Renal pelvis (tissue), 12 donors: ENCODE measurements at places on chromosomes 2 and 18.
A peak's percentile ranks its signal among the peaks of the same experiment; 100 is the strongest.

DNA sequence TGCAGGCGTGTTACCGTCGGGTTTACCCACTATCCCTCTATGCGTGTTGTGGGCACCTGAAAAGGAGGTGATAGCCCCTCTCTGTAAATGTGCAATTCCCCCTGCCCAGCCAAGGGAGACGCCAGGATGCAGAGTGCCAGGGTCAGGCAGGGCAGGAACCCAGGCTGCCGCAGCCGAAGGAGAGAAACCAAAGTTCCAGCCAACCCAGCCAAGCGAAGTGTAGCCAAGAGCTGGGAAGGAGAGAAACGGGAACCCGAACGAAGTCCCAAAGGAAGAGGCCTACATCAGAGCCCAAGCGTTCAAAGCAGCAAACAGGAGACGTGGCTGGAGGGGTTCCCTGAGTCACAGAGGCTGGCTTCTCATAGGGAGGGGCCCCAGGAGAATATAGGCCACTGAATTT lies 24.2 kb upstream of the SPR start:
- DNase-seq, result no peak

- no peak for DNase-seq
Observed at GRCh38 chr2:236136538-236136937, 31.6 kb downstream of the GBX2 start.

GRCh38 chr18:34911661-34912384 lies 129.4 kb upstream of the MAPRE2 start:
- no peak for DNase-seq

DNA sequence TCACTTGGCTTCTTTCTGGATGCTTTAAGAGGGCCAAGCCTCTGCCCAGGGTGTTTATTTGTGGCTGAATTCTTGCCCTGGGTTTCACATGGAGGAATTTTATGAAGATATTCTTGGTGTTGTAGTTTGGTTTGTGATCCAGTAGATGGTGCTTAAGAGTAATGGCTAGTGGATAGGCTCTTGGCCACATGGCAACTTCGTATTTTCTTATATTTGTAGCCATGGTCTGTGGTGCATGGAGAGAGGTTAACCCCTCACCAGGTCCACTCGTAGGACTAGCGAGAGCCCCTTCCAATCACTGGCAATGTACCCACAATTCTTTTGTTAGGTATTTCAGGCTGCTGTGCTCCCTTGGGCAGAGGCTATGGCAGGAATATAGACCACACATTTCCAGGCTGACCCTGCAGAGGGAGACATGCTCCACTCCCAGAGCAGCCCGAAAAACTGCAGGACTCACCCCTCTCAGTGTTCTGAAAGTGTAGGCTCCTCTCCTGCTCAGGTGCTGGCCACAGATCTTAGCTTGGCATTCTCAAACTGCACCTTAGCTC lies 582.1 kb upstream of the SETBP1 start:
- DNase-seq, result no peak

- peak; percentile 24 for DNase-seq
Observed at GRCh38 chr2:121480826-121481225, 49.9 kb upstream of the RNU4ATAC start.

DNA sequence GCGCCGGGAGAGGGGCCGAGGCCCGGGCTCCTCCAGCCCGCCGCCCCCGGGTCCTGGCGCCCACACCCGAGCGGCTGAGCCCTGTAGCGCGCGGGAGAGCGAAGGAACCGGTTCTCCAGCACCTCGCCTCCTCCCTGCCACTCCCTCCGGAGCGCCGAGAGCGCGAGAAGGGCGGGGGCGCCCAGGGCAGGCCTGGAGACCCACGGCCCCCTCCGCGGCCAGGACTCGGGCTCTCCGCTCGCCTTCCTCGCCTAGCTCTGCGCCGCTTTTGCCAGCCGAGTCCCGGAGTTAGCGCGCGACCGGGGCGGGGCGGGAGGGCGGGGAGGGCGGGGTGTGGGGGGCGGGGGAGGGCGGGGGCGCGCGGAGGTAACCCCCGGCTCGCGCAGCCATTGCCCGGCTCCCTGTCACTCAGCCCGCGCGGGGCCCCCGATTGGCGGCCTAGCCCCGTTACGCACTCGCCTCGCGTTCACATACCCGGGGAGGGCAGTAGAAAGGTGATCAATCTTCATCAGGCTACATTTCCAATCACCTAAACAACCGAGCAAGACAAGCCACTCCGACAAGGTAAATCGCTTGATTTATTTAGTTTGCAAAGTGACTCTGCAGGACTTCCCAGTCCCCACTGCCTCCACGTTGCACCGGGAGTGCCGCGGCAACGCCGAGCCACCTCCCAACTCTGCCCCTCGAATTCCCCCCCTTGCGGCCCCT lies at the start of gene OTX1:
TSS of gene OTX1 (plus strand) at position 497 of the 708 bp plus-strand sequence. CDS start 2,161 bp downstream, outside the sequence.
- DNase-seq, result no peak

- DNase-seq, result no peak
Observed at GRCh38 chr2:176392249-176392648, 123.0 kb downstream of the MTX2 start.

DNA sequence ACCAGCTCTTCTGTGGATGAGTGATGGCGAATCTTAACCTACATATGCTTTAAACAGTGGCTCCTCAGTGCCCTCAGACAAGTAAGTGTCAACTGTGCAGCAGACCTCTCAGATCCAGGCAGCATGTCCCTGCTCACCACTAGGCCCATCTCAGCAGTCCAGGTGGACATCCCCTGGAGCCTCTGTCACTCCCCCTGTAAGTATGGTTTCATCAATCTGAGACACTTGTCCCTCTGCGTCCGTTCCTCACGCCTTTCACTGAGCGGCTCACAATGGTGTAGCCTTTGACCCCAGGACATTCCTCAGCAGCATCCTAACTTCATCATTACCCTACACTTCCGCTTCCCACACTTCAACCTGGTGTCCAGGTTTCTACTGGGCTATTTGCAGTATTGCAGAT lies 69.3 kb upstream of the RALBP1 start:
- DNase-seq, result no peak

DNA sequence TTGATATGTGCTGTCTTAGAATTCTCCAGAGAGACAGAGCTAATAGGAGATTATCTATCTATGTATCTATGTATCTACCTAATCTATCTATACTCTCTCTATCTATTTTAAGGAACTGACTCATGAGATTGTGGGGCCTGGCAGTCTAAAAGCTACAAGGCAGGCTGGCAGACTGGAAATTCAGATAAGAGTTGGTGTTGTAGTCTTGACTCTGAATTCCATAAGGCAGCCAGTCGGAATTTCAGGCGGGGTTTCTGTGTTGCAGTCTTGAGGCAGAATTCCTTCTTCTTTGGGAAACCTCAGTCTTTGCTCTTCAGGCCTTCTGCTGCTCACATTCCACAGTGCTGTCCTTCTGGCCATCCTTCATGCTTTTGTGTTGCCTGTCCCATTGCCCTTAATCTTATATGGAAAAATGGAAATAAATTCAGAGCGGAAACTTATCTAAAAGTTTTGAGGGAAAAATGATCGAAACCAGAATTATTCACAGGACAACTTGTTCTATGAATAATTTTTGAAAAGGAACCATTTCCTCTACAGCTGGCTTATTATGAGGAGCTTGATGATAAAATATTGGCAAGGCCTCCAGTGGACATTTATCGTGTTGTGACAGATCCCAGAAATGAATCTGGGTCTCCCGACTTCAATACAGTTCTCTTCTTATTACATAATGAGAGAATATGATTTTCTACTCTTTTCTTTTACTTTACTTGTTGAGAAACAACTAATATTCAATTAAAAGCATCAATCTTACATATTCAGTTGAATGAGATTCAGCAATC lies 10.8 kb downstream of the IL1RL1 start:
- no peak for DNase-seq

GRCh38 chr18:10318691-10318970 lies 135.8 kb upstream of the APCDD1 start:
- no peak for DNase-seq

DNA sequence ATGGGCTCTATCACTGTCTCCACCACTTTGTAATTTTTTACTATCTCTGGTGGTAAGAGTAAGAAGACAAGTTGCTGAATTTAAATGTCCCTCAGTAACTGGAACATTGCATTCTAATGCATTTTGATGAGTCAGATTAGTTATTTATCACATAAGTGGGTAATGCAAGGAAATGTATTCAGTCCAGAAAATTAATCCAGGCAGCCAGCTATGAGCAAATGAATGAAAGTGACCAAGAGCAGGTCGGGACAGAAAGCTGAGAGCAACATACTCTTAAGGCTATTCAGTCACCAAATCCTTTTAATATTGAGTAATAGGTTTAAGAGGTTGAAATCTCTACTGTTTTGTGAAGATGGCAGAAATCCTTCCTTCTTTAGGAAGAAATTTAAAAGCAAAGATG lies 265.5 kb upstream of the PARD3B start:
- DNase-seq, result no peak

DNA sequence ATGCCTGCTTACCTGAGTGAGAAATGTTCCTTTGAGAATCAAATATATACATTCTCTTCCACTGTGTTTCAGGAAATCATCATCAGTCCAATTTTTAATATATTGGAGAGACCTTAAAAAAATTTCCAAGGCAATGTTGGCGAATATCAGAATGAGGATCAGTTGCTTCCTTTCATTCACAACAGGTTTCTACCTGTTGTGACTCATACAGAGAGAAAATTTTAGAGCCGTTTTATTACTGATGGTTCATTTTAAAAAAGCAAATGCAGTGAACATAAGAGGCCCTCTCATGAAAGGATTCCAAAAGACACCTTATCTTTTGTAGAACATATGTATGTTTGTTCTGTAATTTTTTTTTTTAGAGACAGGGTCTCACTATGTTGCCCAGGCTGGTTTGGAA lies 42.0 kb downstream of the TTC39C start:
- DNase-seq, result no peak

DNA sequence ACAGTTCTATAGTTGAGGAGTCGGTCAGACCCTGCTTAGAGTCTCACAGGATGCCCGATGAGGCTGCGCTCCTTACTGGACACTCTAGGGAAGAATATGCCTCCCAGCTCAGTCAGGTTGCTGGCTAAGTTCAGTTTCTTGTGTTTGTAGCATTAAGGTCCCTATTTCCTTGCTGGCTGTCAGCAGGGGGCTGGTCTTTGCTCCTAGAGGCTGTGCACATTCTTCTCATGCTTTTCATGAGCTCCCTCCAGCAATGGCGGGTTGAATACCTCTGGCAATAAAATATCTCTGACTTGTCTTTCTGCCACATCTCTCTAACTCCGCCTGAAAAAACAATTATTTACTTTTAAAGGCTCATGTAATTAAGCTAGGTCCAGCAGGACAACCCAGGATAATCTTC lies 79.4 kb upstream of the DNAJC10 start:
- no peak for DNase-seq

GRCh38 chr2:222418739-222419138 lies 5.6 kb upstream of the SGPP2 start:
- no peak for DNase-seq

DNA sequence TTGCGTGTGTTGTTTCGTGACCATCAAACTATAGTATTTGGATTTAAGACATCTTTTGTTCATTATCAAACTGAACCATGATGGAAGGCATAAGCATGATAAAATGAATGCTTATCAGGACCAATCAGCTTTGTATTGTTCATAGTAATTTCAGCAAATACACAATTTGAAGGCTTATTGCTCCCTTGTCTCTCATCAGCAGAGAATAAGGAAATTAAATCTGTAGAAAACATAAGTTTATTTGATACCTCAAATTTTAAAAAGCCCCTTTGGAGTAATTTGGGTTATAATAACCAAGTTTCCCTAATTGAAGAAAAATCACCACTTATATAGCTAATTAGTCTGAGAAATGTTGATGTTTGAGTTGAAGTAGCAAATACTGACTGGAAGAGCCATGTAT lies 705.7 kb downstream of the NUP35 start:
- DNase-seq, result no peak

- DNase-seq, result no peak
Observed at GRCh38 chr2:113807721-113808120, 51.3 kb upstream of the SLC35F5 start.

DNA sequence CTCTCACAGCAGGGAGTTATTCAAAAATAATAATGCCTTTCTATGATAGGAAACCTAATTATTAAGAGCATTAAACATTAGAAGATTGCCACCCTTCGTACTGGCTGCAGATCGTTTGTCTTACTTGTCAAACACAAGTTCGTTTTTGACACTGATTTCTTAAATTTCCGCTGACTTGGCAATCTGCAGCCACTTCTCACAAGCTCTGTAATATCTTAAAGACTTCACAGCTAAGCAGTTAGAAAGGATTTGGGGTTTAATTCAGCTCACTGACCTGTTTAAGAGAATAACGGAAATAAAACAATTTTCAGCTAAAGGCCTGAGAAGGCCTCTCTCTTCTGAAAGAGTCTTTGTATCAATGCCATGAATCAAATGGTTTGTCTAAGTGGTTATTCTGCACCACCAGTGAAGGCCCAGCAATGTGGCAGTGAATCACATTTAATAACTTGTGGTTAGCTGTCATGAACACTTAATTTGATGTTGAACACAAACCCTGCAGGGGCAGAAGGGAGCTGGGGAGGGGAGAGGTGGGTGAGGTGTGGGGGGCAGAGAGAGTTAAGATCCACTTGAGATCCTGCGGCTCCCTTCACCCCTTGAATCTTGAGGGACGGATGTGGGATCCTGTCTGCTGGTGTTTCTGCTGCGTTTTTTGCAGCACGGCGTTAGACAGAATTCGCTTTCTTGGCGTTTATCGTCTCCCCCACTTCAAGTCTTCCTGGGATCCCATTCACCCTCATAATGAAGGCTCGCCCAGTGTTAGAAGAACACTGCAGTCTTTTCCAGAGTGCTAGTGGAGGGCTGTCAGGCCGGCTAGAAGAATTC lies 145.4 kb upstream of the SATB2 start:
- DNase-seq, result no peak

DNA sequence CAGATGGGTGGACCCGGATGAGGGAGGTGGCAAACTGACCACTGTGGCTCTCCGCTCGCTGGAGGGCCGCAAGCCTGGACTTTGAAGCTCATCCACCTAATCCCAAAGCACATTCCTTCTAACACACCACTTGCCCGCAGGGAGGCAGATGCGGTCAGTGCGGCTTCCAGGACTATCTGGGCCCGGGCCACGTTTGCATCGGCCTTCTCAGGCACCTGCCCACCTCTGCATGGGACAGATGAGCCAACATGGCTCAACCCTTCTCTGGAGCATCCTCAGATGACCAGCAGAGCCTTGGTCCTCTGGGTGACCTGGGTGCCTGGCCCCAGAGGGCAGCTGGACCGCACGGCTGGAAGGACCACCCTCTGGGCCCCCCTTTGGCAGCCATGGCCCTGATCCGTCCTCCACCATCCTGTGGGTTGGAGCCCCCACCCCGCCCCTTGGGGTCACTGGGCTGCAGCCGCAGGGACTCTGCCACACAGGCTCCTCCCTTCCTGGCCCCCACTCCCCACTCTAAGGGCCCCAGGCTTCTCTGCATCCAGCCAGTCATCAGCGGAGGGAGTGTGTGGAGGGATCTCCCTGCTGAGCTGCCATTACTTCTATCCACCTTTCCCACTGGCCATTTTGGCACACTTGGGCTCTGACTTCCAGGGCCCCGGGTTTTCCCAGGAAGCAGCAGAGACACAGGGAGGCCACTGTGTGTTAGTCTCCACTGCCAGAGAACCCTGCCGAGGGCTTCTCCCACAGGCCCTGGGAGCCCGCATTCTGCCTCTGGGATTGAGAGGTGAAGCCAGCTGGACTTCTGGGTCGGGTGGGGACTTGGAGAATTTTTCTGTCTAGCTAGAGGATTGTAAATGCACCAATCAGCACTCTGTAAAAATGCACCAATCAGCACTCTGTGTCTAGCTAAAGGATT lies 12.3 kb downstream of the HDAC4 start:
- no peak for DNase-seq
